ENCODE measurements at places on chromosomes 13 and 19.

GRCh38 chr19:31519256-31519655, 170.0 kb upstream of the TSHZ3 start:
- DNase-seq, result no peak

DNA sequence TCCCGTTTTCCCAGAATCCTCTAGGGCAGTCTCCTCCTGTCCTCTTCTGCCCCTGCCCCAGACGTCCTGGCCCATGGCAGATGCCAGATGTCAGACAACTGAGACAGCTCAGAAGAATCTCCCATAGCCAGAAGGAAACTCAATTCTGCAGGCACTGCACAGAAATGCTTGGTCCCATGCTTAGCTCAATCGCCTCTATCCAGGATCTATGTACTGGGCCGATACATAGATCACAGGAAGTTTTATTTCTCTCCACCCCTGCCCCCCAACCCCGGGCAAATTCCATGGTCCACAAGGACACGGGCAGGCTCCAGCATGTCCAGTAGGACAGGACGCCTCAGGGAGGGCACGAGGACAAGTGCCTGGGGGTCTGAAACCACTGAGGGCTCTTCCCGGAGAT, 4.8 kb downstream of the MBD3 start:
- DNase-seq, result no peak

- peak; percentile 25 for DNase-seq
Measured at GRCh38 chr13:41384749-41385503, 72.4 kb upstream of the RGCC start.

GRCh38 chr13:113658836-113659235, 838 bp upstream of the ATP4B start:
- no peak for DNase-seq

- no peak for DNase-seq
Measured at GRCh38 chr13:46296115-46296822, 84.5 kb downstream of the LRRC63 start.

DNA sequence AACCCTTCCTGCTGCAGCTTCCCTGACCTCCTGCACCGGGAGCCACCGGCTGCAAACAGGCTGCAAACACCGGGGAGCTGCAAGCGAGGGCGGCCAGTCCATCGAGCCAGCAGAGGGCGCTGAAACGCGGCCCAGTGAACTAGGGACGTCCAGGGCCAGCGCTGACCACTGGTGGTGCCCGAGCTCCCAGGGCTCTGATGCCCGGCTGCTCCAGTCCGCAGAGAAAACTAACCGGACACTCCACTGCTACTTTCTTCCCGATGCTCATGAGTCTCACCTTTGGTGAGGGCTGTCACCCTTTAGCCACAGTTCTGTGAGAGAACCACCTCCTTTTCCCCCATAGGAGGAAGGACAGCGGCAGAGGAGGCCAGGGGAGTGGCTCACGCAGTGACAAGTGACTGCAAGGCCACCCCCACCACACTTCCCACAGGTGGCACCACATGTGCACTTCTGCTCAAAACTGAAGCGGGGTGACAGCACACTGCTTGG, 82.8 kb upstream of the MTIF3 start:
- DNase-seq, result peak; percentile 40

- DNase-seq, result no peak
Measured at GRCh38 chr13:80572923-80573316, 232.0 kb upstream of the SPRY2 start.

DNA sequence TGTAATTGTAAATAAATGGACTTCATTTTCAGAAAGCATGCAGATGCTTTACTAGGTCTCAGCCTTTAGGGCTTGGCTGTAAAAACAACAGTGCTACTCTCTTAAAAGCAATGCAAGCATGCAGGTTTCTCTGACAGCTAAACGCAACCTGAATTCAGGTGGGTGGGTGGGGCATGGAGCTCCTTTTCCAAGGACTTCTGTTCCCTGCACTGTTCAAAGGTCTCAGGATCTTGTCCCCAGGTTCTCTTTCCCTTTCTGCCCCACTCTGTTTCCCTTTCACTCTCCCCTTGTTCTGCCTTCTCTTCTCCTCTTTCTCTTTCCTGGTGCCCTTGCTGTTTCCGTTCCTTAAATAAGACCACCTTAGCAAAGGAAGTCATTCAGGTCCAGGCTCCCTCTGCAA, 1527.5 kb upstream of the SLC10A2 start:
- no peak for DNase-seq

DNA sequence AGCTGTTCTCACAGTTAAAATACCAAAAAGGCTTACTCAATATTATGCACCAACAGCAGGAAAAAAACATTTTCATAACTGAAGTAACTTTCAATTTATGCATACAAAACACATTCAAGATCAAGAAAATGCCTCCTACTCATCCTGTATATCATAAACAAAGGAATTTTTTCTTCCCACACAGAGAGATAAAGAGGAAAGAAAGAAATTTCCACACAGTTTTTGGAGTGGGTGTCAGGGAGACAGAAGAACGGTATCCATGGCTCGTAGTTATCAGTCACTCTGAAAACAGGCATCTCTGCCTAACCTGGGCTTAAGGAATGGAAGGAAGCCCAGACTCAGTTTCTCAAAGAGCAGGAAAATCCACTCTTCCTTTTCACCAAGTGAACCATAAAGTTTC, 92.4 kb upstream of the SIAH3 start:
- no peak for DNase-seq

Data from germinal center (tissue), 1 donor.